ENCODE measurements at places on chromosomes 4 and X.

GRCh38 chr4:26076896-26077295, 162.9 kb downstream of the SMIM20 start:
- DNase-seq, result peak; percentile 77

DNA sequence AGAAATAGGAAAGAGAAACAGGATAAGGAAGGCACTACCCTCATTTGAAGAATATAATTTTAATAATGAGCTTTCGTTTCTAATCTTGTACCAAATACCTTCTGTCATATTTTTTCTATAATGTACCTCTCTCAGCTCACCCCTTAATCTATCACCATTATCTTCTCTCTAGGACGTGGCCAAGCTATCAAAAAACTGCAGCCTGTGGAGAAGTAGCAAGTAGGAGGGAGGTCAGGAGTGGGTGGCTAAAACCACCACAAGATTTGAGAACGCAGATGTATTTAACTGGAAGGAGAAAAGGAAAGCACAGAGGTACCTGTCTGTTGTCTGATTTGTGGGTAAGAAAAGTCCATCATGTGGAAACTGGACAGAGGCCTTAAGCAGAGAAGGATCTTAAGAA, 576.7 kb upstream of the DIPK2B start:
- no peak for DNase-seq

DNA sequence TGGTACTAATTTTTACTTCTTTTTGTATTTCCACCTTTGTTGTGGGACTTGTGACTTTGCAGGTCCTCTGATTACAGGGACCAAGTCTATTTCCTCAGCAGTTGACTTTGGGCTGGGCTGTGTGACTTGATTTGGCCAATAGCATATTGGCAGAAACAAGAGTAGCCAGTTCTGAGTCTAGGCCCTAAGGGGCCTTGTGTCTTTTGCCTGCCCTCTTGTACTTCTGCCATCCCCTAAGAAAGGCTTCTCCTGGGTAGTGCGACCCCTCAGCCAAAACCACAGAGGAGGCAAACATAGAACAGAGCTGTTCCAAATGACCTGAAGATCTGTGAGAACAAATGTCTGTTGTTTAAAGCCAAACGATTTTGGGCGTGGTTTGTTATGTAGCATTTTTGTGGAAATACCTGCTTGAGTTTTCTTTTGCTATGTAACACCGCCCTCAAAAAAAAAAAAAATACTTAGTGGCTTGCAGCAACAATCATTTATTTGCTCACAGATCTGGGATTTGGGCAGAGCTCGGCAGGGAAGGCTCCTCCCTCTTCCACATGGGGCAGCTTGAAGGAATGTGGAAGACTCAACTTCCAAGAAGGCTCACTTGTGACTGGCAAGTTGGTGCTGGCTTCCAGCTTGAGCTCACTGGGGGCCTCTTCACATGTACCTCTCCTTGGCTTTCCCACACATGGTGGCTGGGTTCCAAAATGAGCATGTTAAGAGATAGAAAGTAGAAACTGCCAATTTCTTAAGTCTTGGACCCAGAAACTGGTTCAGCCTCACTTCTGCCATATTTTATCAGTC, 423.0 kb upstream of the CNKSR2 start:
- no peak for DNase-seq

DNA sequence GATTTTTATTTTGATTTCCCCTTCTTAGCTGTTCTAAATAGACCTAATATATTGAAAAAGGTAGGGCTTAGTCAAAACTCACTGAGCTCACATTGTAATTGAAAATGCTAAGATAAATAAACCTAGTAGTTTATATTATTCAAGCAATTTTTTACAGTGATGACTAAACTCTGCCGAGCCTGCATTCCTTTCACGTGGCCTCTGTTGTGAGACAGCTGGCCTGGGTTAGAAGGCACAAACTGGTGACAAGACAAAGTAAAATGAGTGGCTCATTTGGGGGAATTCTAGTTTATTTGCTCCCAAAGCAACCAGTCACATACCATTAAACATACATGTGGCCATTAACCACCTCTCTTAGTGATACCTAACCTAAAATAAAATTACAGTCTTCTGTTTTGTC, 169.4 kb upstream of the TEX13C start:
- DNase-seq, result no peak

GRCh38 chr4:124640022-124640730, 72.4 kb downstream of the ANKRD50 start:
- peak; percentile 96 for DNase-seq

GRCh38 chrX:143472347-143472938, 44.8 kb downstream of the SPANXN3 start:
- no peak for DNase-seq

GRCh38 chrX:73728602-73729001, 165.6 kb downstream of the CHIC1 start:
- no peak for DNase-seq

DNA sequence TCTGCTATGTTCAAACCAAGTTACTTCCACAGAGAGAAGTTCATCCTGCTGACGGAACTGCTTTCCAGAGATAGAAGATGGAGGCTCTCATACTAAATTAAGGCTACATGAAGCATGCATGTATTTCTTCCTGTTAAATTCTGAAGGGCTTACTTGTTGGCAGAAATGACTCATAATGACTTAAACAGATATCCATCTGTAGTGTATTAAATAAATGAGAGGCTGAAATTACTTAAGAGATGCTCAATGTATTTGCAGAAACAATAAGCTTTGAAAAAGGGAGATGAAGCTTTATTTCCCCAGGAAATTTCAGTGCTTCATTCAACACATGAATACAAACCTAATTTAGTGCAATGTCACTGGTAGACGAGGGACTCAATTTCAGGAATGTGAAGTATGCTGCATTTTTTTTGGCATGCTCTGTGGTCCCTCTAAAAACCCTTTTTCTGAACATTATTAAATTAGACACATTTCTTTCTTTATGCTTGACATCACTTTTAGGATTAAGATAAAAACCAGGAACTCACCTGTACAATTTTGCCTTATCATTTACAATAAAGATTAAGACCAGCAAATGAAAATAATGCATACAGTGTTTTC, 759.1 kb upstream of the POU3F4 start:
- peak; percentile 37 for DNase-seq

- no peak for DNase-seq
Measured at GRCh38 chr4:25834411-25835107, 28.2 kb downstream of the SEL1L3 start.

- DNase-seq, result peak; percentile 68
Measured at GRCh38 chrX:13430136-13430827, 110.4 kb upstream of the ATXN3L start.

DNA sequence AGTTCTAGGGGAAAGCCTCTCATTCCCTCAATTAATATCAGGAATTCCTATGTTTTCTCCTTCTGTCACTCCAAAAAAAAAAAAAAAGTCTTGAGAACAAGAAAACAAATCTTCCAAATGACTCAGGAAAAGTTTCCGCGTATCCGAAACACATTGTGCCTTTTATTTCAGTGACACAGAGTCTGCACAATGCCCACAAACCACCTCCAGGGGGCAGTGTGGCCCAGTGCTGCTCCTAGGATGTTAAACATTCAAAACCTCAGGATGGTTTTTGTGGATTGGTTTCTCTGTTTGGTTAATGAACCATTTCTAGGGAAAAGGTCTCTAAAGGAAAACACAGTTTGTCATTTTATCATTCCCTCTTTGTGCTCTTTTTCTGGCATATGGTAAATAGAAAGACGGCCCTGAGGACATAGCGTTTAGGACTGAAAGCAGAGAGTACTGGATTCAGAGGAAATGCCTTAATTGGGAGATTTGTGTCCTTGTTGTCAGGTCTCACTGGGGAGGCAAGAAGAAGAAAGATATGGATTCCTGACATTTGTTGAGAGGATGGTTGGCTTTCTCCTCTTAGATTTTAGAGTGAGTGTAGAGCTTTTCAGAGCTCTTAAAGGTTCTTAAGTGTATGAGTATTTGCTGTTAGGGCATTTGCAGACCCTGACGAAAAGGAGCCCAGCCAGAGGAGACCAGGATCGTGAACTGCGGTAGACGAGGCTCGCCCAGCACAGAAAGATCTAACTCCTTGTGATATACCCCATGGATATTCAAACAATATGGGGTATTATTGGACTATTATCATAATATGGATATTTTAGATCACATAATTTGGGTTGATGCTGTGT, 65.7 kb upstream of the MAP9 start:
- peak; percentile 83 for DNase-seq
